ENCODE measurements at places on chromosomes 6 and 20.

DNA sequence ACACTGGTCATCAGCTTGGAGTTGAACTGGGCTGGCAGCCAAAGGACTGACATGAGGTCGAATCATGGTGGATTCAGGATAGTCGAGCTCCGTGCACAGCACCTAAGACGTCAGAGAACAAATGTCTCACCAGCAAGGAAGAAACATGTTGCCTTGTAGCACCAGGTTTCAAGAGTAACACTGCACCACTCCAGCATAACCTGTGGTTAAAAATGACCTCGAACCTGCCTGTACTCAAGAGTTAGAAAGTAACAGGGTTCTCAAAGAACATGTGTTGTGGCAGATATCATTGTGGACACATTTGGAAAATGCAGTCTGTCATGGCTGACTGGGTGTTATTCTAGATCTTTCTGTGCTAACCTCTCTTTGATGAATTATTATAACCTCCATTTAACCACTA is 511.6 kb downstream of the CDH26 start:
- no peak for DNase-seq

- no peak for DNase-seq
Measured at GRCh38 chr20:38072898-38073297, 39.4 kb downstream of the RPRD1B start.

DNA sequence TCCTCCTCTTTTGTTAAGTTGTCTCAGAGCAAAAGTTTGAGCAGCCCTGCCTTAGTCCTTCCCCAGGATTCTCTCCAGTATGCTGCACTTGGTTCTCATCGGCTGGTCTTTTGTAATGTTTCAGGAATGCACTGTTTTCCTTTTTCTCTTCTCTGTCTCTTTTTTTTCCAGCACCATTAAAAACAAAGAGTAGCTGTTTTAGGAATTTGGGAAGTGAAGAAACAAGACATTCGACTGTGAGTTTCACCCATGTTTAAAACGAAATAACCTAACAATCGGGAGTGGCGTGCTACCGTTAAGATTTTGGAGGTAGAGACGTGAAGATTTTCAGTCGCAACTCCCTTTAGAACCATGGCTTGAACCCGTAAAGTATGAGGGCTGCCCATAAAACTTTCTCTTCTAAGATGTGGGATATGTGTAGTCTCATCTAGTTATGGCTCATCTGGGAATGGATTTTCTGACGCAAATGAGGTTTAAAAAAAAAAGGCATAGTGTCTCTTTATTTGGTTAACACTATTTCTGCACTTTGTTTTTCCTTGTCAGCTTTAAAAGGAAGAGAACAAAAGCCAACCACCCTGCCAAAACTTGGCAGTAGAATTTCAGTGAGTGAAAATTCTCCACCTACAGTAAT is 35.9 kb upstream of the RAB23 start:
- DNase-seq = no peak

DNA sequence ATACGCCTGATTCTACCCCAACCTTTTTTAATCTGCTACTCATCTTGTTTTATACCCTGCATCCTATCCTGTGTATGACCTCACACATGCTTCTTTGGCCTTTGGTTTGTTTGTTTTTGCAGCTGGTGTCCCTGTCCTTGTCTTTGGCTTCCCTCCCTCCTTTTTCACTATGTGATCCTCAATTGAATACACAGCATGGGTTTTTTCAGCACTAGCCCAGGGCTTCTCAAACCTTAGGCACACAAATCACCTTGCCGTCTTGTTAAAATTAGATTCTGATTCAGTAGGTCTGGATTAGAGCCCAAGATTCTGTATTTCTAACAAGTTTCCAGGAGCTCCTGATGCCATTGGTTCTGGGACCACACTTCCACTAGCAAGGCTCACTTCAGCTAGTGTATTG is 321.5 kb upstream of the MAN1A1 start:
- DNase-seq = no peak

DNA sequence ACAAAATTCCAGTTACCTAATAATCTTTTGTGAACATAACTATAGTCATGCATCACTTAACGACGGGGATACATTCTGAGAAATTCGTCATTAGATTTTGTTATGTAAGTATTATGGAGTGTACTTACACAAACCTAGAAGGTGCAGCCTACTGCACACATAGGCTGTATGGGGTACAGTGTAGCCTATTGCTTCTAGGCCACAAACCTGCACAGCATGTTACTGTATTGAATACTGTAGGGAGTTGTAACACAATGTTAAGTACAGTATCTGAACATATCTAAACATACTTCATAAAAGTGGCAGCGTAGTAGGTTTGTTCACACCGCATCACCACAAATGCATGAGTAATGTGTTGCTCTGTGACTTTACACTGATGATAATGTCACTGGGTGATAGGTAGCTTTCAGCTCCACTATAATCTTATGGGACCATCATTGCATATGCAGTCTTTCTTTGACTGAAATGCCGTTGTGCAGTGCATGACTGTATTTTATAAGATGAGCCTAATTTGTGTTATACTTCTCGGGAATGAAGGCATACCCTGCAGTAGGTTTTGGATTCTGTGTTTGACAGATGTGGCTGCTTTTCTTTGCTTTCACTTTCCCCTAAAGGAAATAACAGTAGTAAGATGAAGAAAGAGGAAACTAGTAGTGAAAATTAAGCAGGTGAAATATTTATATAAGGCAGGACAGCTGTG is 365.6 kb downstream of the FARS2 start:
- no peak for DNase-seq
